ENCODE measurements at places on chromosomes 12 and 14.

- no peak for DNase-seq
These were observed 41.5 kb upstream of the NPAS3 start for GRCh38 chr14:32896979-32897697.

- DNase-seq = peak; percentile 53
These were observed 5.8 kb downstream of the KMT5A start for GRCh38 chr12:123389560-123390351.

GRCh38 chr12:112192475-112192874, 67.1 kb downstream of the TRAFD1 start:
- DNase-seq = no peak

GRCh38 chr14:66850258-66850888, 338.9 kb upstream of the GARIN2 start:
- no peak for DNase-seq

- no peak for DNase-seq
These were observed 334.9 kb downstream of the BTG1 start for GRCh38 chr12:91810531-91811451.

DNA sequence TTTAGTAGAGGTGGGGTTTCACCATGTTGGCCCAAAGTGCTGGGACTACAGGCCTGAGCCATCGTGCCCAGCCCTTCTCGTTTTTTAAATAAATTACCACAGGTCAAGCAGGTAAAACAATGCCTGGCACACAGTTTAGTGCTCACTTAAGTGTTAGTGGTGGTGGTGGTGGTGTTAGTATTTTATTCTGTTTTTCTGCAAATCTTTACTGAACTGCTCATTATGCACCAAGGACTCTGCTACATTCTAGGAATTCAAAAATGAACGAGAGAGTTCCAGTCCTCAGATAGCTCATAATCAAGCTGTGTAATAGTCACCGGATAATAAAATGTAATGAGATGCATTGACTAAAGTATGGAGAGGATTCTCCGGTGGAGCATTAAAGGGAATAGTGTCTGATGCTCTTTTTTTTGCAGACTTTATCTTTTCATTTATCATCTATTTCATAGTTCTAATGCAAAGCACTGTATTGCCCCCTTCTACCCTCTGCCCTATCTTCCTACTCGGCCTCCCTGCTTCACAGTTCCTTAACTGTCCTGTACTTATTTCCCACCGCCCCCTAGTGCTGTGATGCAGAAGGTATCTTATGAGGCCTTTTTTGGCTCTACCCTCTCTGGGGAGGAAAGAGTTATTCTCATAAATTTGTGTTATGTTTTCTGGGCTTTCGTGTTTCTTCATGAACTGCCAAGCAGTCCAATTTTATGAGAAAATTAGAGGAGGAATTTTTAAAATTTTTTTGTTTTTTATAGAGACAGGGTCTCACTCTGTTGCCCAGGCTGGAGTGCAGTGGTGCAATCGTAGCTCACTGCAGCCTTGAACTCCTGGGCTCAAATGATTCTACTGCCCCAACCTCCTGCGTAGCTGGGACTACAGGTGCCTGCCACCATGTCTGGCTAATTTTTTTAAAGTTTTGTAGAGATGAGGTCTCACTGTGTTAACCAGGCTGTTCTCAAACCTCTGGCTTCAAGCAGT, 1.0 kb downstream of the ITFG2 start:
- no peak for DNase-seq

DNA sequence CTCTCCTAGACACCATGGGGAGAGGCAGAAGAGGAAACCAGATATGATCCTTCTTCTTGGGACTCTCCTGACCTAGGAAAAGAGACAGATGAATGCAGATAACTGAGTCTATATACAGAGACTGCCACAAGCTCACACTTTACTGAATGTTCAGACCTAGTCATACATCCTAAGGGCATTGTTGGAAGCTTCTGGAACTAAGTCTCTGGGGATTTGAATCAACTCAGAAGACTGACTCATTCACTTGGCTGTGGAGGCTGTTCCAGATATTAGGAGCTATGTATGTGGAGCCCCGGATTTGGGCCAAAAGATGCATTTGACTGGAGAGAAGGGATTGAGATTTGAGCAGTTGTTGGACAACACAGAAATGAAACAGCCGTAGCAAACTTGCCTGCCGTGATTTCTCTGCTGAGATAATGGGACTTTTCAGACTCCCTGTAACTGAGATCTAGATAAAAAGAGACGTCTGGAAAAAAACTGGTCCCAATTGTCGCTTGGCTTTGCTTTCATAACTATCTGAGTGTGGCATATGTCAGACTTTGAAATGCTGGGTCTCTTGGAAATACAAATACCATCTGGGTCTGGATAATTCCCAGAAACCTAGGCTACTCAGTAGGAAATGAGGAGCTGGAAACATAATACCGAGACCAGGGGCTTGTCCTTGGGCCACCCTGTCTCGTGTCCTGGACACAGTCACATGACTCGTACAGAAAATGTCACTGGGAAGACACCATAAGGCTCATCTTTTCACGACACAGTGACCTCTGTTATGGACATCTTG, 396.8 kb downstream of the NUAK1 start:
- no peak for DNase-seq

DNA sequence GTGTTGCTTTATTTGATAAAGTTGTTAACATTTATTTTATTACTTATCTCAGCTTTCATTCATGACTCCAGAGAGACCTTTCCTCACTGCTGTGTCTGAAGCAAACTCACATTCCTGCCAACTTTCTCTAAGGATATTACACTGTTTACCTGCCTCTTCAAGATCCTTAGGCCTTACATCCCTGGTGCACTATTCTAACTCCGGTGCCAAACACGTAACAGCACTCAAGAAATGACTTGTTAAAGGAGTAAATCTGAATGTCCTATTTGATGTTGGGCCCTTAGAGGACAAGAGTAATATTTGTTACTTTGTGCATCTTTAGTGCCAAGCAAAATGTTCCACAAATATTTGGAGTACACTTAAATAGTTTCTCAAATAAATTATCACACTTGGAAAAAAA, 324.1 kb upstream of the FLRT2 start:
- DNase-seq = no peak

DNA sequence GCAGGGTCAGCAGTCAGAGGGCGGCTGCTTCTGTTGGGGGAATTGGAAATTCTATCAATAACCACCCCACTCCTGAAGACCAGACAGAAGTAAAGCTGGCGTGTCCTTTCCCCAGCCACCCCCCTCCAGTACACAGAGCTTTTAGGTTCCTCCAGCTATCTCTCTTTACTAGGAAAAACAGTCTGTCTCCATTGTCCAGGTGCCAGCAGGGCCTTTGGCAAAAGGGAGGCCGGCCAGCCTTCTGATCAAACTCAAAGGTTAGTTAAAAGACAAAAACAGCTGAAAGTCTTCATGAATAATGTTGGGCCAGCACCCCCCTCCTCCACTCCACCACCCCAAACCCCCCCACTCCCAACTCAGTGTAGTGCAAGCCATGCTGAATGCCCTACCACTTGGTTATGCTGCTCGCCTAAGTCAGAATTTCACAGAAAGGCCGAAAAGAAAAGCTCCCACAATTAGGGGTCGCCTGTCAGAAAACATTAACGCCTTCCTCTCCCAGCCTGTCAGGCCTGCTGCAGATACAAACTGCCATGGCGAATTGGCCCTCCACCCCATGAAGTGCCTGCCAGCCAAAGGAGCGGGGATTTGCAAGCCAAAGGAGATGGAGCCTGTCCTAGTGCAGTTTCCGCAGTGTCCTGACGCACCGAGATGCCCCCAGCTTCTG, 8.9 kb downstream of the ASCL1 start:
- DNase-seq = no peak

DNA sequence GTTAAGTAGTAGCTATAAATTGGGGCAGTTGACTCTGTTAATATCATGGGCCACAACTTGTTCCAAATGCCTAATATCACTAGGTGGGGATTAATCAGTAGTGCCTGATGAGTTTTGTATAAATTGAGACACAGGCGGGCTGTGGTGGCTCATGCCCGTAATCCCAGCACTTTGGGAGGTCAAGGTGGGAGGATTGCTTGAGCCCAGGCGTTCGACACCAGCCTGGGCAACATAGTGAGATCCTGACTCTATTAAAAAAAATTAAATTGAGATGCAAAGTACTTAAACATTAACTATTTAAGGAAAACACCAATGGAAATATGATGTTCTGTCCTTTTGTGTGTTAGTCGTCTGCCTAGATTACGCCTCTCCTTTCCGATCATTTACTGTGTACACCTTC, 9.0 kb downstream of the PAPOLA start:
- no peak for DNase-seq

- DNase-seq = no peak
These were observed 76.4 kb upstream of the FOXG1 start for GRCh38 chr14:28690029-28690692.

DNA sequence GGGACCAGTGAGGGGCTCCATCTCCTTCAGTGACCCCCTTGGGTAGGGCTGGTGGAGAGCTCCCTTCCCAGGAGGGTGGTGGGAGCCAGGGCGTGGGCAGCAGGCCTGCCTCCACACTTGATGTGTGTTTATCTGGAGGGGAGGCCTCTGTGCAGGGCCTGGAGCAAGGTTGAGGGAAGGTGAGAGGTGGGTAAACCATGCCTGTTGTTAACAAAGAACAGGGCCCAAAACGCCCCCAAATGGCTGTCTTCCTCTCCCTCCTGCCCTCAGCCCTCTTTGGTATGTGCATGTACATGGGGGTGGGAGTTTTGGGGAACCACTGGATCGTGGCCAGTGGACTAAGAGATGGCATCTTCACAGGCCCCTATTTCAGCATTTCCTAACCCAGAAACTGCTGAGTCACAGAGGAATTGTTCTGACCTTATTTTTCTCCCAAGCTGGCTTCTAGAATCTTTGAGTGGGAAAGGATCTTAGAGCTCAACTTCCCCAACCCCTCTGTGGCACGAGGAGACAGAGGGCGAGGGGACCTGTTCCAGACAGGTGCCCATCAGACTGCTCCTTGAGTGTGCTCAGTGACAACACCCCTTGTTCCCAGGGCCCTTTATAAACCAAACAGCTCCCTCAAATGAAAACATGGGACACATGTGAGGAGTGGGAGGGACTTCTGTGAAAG, 3.6 kb downstream of the SLC48A1 start:
- DNase-seq = no peak

GRCh38 chr14:49545071-49545470, 41.1 kb downstream of the RPS29 start:
- DNase-seq = no peak

GRCh38 chr12:85979641-85980040, 105.5 kb downstream of the NTS start:
- DNase-seq = no peak

- DNase-seq = no peak
These were observed 19.3 kb upstream of the MMP17 start for GRCh38 chr12:131808744-131809371.

DNA sequence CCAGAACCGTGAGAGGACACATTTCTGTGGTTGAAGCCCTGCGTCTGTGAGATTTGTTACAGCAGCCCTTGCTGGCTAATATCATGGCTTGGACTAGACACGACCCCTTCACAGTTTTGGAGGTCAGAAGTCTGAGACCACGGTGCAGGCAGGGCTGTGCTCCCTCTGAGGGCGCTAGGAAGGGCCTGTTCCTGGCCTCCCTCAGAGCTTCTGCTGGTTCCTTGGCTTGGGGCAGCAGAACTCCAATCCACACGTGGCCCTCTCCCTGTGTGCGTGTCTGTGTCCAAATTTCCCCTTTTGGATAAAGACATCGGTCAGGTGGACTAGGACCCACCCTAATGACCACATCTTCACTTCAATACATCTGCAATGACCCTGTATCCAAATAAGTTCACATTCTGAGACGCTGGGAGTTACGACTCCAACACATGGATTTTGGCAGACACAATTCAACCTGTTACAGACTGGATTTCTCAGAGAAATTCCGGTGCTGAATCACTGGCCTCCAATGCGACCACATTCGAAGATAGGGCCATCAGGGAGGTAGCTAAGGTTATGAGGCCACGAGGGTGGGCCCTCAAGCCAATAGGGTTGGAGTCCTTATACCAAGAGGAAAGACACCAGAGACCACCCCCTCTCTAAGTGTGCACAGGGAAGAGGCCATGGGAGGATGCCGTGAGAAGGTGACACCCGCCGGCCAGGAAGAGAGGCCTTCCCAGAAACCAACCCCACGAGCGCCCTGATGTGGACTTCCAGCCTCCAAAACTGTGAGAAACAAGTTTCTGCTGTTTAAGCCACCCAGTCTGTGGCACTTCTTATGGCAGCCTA, 43.6 kb upstream of the PPP2R5C start:
- no peak for DNase-seq

GRCh38 chr14:85468816-85469215, 61.1 kb upstream of the FLRT2 start:
- DNase-seq = no peak

DNA sequence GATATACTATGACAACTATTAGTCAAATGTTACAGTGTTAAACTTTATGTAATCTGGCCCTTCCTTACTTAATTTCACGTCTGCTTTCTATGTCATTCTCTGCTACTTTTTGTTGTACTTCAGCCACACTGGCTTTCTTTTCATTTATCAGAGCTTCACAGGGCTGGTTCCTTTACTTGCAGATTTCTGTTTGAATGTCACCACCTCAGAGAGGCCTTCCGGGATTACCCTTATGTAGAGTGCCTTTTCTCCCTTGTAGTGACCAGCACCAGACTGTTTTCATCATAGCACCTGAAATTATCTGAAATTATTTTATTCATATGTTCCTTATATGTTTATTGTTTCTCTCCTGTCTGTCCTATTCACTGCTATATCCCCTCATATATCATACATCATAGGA, 75.4 kb downstream of the TAOK3 start:
- DNase-seq = no peak
